ENCODE measurements at places on chromosomes 12 and 14.

- DNase-seq = no peak
These were observed 180.9 kb upstream of the SYT1 start for GRCh38 chr12:78683626-78684025.

- no peak for DNase-seq
These were observed 22.8 kb downstream of the COX8C start for GRCh38 chr14:93369713-93370266.

- DNase-seq = peak; percentile 57
These were observed 33.4 kb downstream of the ANO4 start for GRCh38 chr12:100827901-100828520.

DNA sequence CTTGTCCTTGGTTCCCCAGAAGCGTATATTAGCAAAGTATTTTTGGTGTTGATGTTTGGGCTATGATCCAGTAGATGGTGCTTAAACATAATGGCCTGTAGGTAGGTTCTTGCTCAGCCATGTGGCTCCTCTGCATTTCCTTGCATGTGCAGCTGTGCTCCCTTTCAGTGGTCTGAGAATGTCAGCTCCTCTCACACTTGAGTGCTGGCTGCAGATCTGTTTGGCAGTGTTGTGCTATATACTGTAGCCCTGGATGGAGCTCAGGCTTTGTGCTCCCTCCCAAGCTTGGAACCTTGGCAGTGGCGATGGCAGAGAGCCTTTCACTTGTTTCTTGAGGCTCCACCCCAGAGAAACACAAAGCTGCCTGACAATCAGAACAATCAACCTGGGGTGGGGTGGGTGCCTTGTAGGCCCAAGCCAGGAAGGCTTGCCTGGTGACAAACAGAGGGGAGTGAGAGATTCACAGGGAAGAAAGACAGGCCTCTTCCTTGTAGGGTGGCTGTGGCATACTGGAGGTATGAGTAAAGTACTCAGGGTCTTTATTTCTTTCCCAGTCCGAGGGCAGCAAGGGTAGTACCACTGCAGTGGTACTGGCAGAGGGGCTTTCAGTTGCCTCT, 255.3 kb downstream of the RAD51B start:
- DNase-seq = no peak

DNA sequence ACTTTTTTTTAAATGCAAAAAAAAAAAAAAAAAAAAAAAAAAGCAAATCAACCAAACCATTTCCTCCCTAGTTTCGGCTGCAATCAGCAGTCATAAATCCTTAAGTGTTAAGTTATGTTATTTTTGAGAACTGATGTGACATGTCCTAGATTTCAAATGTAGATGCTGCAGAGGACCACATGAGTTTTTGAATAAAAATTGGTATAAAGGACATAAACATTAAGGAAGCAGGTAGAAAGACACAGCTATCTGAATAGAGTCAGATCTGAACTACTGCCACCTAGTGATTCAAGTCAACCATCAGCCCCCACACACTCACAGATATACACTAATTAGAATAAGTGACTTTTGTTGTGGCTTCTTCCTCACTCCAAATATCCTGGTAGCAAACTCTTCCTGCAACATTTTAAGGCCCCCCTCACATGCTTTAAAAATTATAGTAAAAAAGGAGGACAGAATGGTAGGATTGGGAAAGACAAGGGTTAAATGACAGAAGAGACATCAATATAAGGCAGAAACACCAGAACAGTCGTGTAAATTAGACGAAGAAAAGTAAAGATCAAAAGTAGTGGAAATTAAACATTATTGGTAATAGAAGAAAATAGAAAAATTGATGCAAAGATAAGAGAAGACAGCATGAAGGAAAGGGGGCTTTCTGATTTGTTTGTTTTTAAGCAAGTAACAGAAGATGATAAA, 394.5 kb upstream of the ATP2B1 start:
- DNase-seq = peak; percentile 6
